Activated T-cell treated with anti-CD3 and anti-CD28 coated beads for 4 hours (primary cell): ENCODE measurements at places on chromosomes 11 and 22.

DNA sequence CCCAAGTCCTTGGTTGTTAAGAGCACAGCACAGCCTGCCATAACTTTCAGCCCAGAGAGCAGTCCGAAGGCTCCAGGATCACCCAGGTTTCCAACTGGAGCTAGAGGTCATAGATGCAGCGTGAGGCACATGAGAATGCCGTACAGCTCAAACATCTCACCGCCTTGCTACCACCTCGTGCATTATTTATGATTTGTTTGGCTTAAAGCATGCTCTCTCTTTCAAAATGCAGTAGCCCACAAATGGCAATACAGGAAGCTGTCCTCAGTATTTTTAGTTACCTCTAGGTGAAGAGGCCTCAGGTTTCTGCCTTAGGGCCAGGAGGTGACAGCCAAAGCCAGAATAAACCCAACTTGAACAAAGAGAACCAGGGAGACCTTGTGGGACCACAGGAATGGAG lies 14.4 kb downstream of the SCN3B start:
- no peak for DNase-seq

DNA sequence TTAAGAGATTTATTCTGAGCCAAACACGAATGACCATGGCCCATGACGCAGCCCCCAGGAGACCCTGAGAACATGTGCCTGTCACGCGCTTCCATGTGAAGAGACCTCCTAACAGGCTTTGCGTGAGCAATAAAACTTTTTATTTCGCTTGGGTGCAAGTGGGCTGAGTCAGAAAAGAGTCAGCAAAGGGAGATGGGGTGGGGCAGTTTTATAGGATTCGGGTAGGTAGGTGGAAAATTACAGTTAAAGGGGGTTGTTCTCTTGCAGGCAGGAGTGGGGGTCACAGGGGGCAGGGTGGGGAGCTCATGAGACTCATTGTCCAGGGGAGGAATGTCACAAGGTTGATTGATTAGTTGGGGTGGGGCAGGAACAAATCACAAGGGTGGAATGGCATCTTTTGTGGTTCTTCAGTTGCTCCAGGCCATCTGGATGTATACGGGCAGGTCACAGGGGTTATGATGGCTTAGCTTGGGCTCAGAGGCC lies 77.2 kb upstream of the FTH1 start:
- DNase-seq, result no peak

- DNase-seq, result no peak
Measured at GRCh38 chr11:16925561-16926065, 88.6 kb downstream of the PLEKHA7 start.

DNA sequence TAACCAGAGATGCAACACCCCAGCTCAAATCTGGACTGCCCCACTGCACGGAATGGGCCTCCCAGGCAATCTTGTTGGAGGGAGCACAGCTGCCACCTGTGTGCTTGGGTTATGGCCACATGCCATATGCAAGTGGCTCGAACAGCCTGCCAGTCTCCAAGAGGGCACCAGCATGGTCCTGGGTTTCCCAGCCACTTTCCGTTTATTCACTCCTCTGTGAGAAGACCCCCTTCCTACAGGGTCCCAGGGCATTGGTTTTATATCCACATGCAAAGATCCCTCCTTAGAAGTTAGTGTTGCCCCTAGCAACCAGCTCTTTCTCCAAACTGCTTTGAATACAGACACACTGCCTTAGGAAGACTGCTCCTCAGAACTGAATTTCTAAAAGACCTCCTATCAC lies 487.8 kb downstream of the BUD13 start:
- no peak for DNase-seq

DNA sequence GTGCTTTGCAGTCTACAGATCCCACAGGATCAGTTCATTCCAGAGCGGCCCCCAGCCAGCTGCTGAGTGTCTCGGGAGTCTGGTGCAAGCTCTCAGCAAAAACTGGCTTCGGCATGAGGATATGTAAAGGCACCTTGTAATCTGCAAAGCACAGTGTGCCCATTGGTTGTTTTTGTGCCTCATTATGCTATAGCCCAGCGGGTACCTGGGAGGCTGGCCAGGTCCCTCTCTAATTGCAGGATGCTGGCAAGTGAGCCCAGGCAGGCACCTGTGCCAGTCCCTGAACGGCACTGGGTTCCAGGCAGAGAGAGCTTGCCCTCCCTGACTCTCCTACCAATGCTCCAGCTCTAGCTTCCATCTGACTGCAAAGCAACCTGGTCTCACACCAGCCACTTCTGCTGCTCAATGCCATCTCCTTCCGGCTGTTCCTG lies 128.7 kb downstream of the DSCAML1 start:
- DNase-seq, result no peak

DNA sequence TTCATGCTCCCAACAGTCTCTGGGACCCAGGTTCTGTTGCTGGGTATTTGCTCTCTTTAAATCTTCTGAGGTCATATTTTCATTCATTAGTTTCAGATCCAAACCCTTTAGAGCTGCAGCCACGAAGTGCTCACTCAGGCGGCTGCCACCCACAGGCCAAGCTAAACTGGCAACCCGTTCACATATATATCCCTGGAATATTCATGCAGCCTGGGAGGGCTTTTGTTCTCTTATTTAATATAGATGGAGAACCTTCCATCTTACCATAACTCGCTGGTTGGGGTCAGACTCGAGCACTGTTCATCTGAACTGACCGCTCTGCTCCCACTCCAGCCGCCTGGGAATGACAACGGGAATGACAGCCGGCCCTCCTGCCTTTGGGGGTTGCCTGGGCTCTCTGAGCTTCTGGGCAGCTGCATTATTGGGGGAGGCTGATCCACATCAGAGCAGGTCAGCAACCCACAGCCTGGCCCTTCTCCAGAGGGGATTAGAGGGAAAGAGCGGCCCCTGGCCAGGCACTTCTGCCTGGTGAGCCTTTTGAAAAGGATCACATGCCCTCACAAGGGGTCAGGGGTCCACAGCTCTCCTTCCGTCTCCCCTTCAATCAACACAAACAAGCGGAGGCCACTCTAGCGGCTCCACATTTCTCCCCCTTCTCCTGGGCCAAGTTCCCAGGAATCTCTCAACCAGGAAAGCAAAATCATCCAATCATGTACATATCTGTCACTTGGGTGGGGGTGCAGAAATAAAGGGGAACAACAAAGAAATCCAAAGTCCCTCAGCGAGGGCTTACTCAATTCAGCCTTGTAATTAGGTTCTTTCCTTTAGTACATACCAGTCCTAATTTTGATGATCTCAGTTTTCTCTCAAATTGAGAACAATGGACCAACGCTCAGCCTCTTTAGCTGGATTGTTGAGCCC lies 11.8 kb downstream of the TMEM184B start:
- DNase-seq, result no peak
